ENCODE measurements at places on chromosomes 3 and 15.

DNA sequence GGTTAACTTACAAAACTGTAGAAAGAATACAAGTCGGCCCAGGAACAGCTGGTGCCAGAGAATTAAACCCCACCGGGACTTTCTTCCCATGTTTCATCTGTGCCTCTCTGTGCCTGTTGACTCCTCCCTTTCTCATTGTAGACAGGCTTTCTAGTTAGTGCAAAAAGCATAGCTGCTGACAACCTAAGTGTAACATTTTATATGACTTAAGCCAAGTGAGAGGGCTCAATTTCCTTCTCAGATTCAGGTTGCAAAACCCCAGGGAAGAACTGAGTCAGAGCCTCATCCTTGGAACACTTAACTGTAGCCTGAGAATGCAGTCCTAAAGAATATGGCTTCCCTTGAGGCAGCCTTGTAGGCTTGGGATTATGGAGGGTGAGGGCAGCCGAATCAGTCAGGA lies 302.5 kb upstream of the AZI2 start:
- H3K36me3 ChIP-seq = no peaks in the 10 kb centered on the region
- H3K4me3 ChIP-seq = no peak overlapping the region
- H3K4me1 ChIP-seq = no peaks in the 10 kb centered on the region
- no peak for DNase-seq
- no peak overlapping the region for H3K27ac ChIP-seq

- H3K4me3 ChIP-seq = no peak overlapping the region
- H3K27me3 ChIP-seq = no peaks in the 10 kb centered on the region
- H3K36me3 ChIP-seq = no peaks in the 10 kb centered on the region
- peaks cover 8% of the 10 kb centered on the region for H3K4me1 ChIP-seq
These were observed 1.7 kb downstream of the BUB1B start for GRCh38 chr15:40162552-40162951.

DNA sequence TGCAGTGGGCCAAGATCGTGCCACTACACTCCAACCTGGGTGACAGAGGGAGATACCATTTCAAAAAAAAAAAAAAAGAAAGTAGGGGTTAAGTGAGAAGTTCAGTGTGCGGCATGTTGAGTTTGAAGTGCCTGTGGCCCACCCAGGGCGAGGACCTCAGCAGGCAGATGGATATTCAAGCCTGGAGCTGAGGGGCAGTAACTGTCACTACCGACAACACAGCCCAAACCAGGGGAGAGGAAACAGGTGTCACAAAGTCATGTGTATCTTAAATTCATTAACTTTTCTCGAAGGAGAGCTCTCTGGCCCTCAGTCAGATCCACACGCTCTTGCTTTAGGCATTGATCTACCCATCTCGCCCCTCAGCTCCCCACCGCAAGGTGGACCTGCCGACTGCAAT lies 45.3 kb downstream of the FEM1B start:
- H3K27ac ChIP-seq = no peak overlapping the region
- peaks cover 64% of the 10 kb centered on the region for H3K36me3 ChIP-seq
- no peak overlapping the region for H3K4me3 ChIP-seq
- no peak for DNase-seq
- H3K27me3 ChIP-seq = no peaks in the 10 kb centered on the region
- peaks cover 33% of the 10 kb centered on the region for H3K4me1 ChIP-seq

DNA sequence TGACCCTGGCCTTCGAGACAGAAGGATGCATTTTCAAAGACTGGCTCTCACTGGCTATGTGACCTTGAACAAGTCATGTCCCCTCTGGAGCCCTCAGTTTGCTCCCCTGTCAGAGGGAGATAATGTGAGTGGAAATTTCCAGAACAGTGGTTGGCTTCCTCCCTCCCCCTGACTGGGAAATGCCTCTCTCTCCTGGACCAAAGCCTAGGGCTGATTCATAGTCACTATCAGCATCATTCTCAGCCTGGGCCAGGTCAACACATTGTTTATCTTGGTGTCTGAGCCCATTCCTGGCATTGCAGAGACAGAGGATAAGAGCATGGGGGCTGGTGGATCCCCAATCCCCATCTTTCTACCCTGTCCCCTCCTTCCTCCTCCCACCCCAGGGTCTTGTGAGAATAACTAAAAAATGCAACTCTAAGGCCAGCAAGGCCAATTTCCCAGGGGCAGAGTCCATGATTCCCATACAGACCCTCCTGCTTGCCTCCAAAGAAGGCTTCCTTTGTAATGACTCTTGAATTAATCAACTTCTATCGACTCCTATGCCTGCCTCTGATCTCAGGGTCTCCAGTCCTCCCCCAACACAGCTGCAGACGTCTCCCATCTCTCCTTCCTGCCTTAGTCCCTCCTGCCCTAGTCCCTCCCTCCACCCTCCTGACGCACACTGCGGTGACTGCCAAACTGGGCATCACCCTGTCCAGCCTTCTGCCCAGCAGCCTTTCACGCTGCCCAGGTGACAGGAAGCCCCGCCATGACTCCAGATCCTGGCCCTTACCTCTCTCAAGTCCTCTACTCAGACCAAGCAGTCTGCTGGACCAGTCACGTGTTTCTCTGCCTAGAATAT lies 35.4 kb upstream of the CORO2B start:
- no peaks in the 10 kb centered on the region for H3K36me3 ChIP-seq
- H3K27me3 ChIP-seq = no peaks in the 10 kb centered on the region
- H3K4me3 ChIP-seq = no peak overlapping the region
- peak; percentile 84 for DNase-seq
- H3K27ac ChIP-seq = peak overlapping the region; percentile 64

DNA sequence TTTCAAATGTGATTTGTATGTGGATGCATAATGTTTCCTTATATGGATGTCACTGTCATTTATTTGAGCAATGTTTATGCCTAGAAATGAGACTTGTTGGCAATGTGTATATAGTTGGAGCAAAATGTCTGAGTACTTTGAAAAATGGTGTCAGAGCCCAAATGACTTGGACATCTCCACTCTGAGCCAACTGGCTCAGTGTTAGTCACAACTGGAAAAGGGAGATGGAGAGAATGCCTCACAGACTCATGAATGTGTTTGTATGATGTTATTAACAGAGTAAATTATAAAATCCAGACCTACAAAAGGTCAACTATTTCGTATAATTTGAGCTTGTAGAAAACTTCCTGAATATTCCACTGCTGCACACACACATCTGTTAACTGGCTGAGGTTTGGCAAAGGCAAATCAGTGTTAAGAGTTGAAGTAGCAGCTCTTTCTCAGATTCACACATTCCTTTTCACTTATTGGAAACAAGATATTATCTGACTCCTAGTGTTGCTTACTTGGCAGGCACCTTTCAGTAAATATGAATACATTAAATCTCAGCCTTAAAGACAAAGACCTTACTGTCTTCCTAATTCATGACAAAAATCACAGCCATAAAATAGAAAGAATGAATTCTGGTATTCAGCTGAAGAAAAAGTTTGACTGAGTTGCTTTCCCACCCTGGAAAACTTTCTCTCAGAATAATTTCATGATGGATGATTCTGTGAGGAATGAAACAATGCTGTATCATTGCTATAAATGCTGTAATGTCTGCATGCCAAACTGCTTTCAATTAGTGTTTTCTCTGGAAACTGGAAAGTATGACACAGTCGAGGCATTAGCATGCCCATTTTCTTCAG lies 27.0 kb downstream of the ADIPOQ start:
- no peak overlapping the region for H3K27ac ChIP-seq
- no peak for DNase-seq
- H3K4me3 ChIP-seq = no peak overlapping the region
- H3K36me3 ChIP-seq = no peaks in the 10 kb centered on the region

GRCh38 chr3:139339219-139339906 lies 4.5 kb upstream of the MRPS22 start:
- no peak overlapping the region for H3K27ac ChIP-seq
- no peaks in the 10 kb centered on the region for H3K27me3 ChIP-seq
- H3K4me1 ChIP-seq = peaks cover under 1% of the 10 kb centered on the region
- H3K36me3 ChIP-seq = no peaks in the 10 kb centered on the region
- DNase-seq = no peak

DNA sequence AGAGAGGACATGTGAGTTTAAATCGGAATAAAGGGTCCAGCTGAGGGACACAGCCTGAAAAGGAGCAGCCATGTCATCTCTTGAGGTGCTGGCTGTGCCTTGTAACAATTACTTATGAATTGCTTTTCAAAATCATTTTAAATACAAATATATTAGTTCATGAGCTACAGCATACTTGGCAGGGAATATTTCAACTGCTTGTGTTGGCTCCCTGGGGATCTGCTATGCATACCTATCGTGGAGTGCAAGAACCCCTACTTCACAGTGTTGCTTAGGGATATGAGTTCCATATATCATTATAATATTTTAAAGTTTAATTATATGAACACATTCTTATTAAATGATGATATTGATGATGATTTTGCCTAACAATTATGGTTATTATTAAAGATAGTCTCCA lies 19.1 kb upstream of the P2RY14 start:
- H3K36me3 ChIP-seq = no peaks in the 10 kb centered on the region
- no peak overlapping the region for H3K27ac ChIP-seq
- no peaks in the 10 kb centered on the region for H3K4me1 ChIP-seq
- H3K4me3 ChIP-seq = no peak overlapping the region
- H3K27me3 ChIP-seq = no peaks in the 10 kb centered on the region

GRCh38 chr3:139659511-139659910 lies 18.3 kb downstream of the NMNAT3 start:
- no peak for DNase-seq
- no peak overlapping the region for H3K27ac ChIP-seq
- H3K4me1 ChIP-seq = no peaks in the 10 kb centered on the region

DNA sequence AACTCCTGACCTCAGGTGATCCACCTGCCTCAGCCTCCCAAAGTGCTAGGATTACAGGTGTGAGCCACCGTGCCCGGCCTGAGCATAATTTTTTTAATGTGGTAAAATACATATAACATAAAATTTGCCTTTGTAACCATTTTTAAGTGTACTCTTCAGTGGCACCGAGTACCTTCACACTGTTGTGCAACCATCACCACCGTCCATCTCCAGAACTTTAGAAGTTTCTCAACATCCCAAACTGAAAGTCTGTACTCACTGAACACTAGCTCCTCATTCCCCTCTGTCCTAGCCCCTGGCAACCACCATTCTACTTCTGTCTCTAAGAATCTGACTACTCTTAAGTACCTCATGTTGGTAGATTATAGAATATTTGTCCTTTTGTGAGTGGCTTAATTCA lies 35.2 kb downstream of the LRIG1 start:
- peaks cover 22% of the 10 kb centered on the region for H3K4me1 ChIP-seq
- DNase-seq = no peak
- no peak overlapping the region for H3K4me3 ChIP-seq
- no peaks in the 10 kb centered on the region for H3K36me3 ChIP-seq
- no peak overlapping the region for H3K27ac ChIP-seq

- H3K27ac ChIP-seq = peak overlapping the region; percentile 53
- H3K27me3 ChIP-seq = no peaks in the 10 kb centered on the region
- DNase-seq = no peak
- H3K36me3 ChIP-seq = no peaks in the 10 kb centered on the region
- no peak overlapping the region for H3K4me3 ChIP-seq
These were observed 237.0 kb downstream of the LPP start for GRCh38 chr3:188390775-188391443.

DNA sequence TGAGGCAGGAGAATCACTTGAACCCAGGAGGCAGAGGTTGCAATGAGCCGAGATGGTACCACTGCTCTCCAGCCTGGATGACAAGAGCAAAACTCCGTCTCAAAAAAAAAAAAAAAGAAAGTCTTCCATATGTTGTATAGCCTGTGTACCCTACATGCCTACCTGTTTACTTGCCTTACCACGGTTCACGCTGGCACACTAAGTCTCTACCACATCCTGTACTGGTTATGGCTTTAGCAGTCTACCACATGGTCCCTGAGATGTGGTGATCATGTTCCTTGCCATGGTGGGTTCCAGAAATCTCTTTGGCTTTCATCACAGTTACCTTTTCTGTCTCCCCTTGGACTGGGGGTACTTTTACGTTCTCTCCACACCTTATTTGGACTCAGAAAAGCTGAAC lies 63.8 kb upstream of the TBC1D5 start:
- H3K4me1 ChIP-seq = no peaks in the 10 kb centered on the region
- H3K4me3 ChIP-seq = no peak overlapping the region
- no peaks in the 10 kb centered on the region for H3K36me3 ChIP-seq
- H3K27ac ChIP-seq = no peak overlapping the region
- no peak for DNase-seq
- H3K27me3 ChIP-seq = no peaks in the 10 kb centered on the region

Measured in tibial artery (tissue), 4 donors.